Activated T-cell treated with anti-CD3 and anti-CD28 coated beads, Interleukin-2, amount 50 U/mL, for 72 hours (primary cell): ENCODE measurements at places on chromosomes 1 and 21. TPM values are rescaled to one million over a fixed set of nuclear protein-coding genes. Genes with fewer than 3 reads are reported as not detected.

Gene WNT9A
- 0.28 TPM for total RNA-seq

Gene BTBD8
- total RNA-seq: 3.1 TPM

DNA sequence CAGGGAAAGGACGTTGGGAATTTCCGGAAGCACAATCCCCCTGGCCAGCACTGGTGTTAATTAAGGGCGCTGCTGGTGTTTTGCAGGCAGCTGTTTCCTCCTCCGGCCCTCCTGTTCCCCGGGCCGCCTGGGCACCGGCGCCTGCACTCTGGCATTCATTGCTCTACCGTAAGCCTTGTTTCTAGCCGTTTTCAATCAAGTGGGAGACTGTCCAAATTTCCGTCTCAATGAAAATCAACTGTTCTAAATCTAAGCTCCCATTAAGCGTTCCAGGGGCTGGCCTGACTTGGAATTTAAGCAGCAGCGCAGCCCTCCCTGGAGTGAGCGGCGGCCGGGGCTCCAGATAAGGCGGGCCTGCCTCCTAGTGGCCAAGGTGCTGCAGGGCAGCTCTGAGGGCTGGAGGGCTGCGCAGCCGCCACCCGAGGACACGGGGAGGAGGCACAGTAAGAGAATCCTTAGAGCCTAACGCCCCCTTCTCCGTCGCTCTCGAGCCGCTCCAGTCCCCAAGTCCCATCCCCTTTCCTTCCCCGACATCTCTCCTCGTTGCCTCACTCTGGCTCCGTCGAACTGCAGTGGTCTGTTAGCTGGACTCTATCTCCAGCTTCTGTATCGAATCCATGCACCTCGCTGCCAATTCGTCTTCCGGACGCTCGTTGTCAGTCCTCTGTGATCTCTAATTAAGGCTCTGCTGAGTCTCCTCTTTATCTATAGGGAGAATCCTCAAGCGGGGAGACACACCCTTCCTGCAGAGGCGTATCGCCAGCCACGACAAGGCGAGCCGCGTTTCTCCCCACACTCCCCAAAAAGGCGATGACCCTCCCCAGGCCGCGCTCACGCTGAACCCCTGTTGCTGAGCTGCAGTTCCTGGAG lies 57.8 kb upstream of the LRRC8D start:
- DNase-seq: peak; percentile 89

DNA sequence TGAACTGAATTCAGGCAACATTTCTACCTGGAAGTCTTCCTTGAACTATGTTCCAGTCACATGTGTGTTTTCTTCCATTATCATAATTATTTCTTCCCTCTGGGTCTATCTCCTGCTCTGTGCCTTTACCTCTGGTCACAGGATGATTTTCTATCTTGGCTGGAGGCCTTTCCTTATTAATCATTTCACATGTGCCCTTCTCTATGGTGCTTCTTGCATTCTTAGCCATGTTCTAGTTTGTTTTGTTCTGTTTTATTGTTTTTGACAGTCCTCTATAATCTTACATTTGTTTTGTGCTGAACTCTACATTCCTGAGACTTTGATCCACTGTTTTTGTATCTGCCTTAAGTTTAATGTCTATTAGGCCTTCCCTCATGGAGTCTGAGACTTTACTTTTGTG lies 51.0 kb downstream of the SGIP1 start:
- no peak for DNase-seq

- no peak for DNase-seq
Observed at GRCh38 chr1:56897150-56898004, 42.8 kb downstream of the C8A start.

DNA sequence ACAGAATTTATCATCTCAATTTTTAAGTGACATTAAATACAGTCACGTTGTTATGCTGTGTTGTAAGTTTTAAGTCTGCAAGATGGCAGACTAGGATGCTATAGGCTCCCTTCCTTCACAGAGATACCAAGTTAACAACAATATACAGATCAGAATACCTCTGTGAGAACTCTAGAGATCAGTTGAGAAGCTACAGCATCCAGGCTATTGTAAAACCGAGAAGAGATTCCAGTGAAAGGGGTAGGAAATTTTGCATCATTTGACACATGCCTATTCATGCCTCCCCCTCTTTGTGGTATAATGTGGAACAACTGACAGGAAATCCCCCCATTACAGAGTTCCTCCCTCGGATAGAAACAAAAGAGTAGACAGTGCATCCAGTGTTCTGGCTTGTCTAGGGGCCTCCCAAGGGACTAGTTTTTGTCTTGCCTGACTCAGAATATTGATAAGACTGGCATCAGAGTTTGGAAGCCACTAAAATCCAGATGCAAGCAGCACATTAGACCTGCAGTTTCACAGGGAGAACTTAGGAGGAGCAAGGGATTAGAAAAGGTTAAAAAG lies 80.6 kb downstream of the LBR start:
- no peak for DNase-seq
